Activated gamma-delta T cell treated with Interleukin-2 at 50 U/mL for 16 hours (primary cell): ENCODE measurements at places on chromosomes 11 and 22.

GRCh38 chr11:107446822-107447431 lies 10.7 kb downstream of the CWF19L2 start:
- no peak for DNase-seq

DNA sequence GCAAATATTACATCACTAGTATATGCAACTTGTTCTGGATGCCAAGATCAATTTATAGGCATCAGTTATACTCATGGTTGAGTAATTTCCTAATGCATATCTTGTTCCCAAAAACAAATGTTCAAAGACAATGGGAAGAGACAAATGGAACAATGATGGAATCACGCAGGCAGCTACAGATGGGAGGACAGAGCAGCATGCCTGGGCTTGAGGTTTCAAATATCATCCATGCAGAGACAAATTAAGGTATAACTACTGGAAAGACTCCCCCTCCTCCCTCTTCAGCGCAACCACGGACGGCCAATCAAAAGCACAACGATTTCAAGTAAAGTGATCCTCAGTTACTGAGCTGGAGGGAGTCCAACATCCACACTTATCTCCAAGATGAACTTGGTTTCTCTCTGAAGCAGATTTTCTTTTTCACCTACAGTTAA lies 106.8 kb downstream of the CCDC83 start:
- no peak for DNase-seq

DNA sequence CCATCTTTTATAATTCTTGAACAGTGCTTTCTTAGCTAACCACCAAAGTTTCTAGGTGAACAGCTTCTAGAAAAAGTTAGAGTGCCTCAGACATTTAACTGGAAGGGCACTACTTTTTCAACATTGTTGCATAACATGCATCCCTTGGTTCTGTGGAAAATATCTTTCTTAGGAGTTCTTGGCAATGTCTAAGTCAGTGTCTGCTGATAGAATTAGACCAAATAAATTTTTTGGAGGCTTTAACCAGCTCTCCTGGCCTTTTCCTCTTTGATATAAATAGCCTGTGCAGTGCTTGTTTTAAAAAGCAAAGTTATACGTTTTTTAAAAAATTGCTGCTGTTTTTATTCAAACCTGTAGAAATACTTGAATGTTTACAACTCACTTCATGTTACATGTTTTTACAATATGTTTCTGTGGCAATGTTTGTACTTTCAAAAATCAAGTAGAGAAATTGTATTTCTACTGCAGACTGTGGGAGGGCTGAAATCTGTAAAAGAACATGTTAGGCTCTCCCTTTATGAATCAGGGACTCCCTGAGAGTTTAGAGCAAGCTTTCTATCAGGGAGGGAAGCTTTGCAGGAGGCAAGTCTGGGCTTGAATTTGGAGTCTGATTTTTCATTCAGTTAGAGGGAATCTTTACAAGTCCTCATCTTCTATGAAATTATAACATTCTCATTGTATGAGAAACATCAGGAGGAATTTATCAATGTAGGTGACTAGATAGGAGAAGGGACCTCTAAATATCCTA lies 16.3 kb upstream of the PANX1 start:
- no peak for DNase-seq

DNA sequence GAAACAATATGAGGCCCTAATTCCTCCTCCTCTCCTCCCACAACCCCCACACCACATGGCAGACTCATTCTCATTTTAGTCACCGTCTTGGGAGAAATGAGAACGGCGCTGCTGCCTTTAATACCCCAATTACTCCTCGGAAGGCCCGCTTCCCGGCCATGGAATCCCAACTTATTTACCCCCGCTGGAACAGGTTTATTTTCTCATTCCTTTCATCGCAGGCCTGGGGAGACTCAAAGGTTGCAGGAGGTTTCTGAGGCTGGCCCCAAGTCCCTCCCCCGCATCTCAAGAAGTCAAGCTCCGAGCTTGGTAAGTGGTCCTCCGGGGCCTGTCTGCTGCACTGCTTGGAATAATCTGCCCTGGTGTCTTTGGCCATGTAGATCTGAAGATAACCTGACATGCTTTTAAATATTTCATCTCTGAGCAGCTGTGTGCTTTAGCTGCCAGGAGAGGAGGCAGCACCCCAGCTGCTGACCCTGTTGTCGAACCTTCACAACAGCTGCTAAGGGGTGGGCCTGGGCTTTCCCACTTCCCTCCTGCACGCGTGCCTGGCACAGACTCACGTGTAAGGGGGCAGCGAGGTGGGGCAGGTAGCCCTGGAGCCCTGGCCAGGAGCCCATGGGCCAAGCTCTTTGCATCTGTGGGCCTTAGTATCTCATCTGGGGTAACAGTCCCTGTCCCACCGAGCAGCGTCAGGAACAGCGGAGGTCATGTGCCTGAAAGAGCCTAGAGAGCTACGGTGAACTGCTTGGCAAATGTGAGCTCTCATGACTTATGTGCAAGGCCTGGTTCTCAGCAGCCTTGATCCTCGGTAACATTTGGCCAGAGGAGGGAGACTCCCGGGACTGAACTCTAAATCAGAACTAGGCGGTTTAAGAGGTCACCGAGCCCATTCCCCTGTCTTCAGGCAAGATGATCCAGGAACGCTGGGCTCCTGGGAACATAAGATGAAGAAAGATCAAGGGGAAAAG lies 164.6 kb downstream of the ST3GAL4 start:
- DNase-seq = no peak
